ENCODE measurements at places on chromosomes 12 and 14.

DNA sequence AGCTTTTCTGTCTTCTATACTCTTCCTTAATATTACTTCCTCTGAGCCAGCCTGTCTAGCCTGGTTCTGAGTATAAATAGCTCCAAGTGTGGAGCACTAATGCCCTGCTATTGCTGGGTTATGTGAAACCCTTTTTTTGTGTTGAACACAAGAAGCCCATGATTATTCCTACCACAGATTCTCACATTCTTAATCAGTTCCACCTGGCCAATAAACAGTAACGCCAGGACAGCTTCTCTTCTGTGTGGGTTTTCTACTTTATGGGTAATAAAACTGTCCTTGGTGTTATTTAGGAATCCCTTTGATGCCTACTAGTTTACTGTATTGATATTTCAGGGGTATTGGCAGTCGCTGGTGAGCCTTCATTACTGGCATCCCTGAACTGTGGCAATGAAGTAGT is 48.9 kb upstream of the LRIG3 start:
- DNase-seq = no peak

DNA sequence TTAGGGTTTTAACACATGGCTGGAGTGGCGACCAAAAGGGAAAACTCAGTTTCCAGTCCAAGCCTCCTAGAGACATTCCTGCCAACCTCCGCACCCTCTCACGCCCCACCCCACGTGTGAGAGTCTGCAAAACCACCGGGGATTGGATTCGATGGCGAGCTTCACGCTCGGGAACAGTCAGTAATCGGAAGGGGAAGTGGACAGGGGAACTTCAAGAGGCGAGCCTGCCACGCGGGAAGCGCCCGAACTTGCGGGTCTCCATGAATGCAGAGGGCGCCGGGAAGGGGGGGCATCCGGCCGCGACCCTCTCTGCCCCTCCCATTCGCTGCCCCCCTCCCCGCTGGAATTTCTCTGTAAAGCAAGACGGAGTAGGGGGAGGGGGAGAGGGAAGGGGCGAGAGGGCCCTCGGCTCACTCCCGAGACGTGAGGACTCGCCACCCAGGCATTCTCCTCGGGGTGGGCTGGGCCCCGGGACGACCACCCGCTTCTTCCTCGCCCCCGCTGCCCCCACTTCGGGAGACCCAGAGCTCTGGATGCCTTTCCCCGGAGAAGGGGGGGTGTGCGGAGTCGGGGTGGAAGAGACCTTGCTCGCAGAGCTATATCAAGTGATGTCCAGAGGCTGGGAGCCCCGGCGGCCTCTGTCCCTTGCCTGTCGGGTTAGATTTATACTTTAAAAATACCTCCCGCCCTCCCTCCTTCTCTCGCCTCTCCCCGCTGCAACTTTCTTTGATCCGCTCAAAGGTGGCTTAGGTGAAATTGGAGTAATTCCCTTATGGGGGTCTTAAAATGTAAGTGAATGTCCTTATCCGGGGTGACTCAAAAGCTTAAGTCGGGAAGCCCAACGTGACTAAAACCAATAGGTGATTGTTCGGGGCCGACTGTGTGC is 2.5 kb upstream of the CCND2 start:
- peak; percentile 83 for DNase-seq

GRCh38 chr12:122097927-122098756 is 19.6 kb downstream of the MLXIP start:
- peak; percentile 91 for DNase-seq

GRCh38 chr14:29927376-29928116 is at the start of gene PRKD1:
Gene PRKD1, minus strand, starts transcription at chr14:29927847.
- DNase-seq = peak; percentile 40

- no peak for DNase-seq
Measured at GRCh38 chr14:22313172-22313801, 275.7 kb downstream of the DAD1 start.

DNA sequence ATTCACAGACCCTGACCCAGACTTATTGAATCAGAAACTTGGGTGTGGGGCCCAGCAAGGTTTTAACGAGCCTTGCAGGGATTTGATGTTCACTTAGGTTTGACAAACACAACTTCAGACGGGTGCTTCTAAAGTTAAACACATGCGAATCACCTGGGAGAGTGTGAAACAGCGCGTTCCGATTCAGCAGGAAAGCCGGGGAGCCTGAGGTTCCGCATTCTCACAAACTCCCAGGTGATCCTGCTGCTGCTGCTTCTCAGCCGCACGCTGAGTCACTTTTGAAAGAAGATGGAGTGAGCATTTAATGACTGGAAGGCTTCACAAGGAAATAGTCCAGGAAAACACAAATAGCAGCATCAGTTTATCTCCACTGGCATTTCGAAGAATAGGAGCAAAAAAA is 44.2 kb upstream of the DDX11 start:
- DNase-seq = no peak

All from large intestine (tissue), 12 donors.